ENCODE measurements at places on chromosomes 12 and 14.

DNA sequence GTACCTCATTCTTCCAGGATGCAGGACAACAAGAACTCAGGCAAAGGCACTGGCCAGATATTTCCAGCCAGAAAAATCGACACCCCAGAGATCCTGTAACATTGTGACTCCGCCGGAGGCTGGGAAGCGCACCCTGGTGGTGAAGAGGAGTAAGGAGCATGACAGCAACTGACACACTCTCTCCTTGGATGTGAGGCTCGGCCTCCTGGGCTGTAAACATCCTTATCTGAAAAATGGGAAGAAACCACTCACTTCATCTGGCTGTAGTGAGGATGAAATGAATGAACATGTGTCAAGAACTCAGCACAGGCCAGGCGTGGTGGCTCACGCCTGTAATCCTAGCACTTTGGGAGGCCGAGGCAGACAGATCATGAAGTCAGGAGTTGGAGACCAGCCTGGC, 27.5 kb downstream of the TCHP start:
- DNase-seq = peak; percentile 42

- no peak for DNase-seq
Observed at GRCh38 chr12:64034901-64035576, 187.1 kb downstream of the KICS2 start.

GRCh38 chr12:100995771-100996170, 201.2 kb downstream of the ANO4 start:
- DNase-seq = no peak

GRCh38 chr12:119020406-119021360, 39.3 kb downstream of the SRRM4 start:
- DNase-seq = no peak

GRCh38 chr12:104291867-104292524, 11.5 kb upstream of the EID3 start:
- DNase-seq = no peak

GRCh38 chr14:51744372-51745130, 92.8 kb downstream of the FRMD6 start:
- no peak for DNase-seq

DNA sequence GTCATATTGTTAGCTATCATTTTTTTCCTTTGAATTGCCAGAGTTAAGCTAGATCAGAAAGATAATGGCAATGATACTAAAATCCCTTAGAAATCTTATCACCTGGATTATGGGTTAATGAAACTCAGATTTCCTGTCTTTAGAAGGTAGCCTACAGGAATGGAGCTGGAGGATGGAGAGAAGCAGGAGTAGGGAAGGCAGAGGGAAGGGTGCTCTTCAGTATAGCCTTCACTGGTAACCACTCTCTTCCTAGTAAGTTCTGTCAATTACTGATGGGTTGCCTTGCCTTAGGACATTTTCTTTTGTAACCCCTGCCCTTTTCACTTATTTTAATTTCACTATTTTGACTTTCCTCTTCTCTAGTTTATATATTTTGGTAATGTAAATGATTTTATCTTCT, 27.8 kb upstream of the ABCD2 start:
- no peak for DNase-seq

DNA sequence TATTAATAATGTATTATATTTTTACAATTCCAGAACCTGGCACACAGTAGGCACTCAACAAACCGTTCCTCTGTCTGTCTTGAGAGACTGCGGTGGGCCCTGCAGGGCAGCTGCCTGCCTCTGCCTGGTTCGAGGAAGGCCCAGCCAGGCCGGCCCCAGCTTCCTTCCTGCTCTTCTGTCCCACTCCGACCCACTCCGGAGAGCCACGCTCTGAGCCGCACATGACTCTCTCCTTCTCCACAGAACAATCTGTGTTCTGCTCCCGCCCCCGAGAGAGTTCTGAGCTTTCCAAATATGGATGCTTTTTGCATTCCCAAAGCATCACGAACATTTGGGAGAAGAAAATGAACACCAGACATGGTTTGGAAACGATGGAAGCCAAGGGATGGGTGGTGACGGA, 57.3 kb downstream of the TTC7B start:
- no peak for DNase-seq

GRCh38 chr14:73553845-73554244, 4.9 kb downstream of the HEATR4 start:
- no peak for DNase-seq

GRCh38 chr12:126033751-126034150, 968.5 kb downstream of the AACS start:
- DNase-seq = no peak

DNA sequence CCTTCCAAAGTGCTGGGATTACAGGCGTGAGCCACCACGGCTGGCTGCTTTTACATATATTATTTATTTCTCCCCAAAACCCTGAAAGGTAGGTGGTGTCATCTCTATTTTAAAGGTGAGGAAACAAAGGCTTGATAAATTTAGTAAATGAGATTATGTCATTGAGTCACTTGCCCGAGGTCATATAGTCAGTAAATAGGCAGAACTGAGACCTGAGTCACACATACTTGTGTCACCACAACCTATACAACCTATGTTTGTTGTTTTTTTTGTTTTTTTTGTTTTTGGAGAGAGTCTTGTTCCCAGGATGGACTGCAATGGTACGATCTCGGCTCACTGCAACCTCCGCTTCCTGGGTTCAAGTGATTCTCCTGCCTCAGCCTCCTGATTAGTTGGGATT, 12.8 kb downstream of the TSFM start:
- no peak for DNase-seq

DNA sequence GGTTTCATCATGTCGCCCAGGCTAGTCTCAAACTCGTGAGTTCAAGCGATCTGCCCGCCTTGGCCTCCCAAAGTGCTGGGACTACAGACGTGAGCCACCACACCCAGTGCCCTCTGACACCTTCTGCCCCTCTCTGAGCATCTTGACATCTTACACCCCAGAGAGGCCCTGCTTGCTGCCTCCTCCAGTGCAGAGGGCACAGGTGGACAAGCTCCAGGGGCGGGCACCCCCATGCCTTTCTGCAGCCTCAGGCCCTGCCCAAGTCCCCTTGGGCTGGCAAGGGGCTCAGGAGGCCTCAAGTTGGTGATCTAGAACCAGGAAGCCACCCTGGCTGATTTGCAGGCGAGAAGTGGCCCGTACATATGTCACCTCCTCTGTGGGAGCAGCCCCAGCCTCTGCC, 11.2 kb upstream of the SH2B3 start:
- no peak for DNase-seq

GRCh38 chr12:753611-754472, 1.5 kb downstream of the WNK1 start:
- DNase-seq = no peak

GRCh38 chr12:130301559-130301958, 36.1 kb upstream of the PIWIL1 start:
- no peak for DNase-seq

DNA sequence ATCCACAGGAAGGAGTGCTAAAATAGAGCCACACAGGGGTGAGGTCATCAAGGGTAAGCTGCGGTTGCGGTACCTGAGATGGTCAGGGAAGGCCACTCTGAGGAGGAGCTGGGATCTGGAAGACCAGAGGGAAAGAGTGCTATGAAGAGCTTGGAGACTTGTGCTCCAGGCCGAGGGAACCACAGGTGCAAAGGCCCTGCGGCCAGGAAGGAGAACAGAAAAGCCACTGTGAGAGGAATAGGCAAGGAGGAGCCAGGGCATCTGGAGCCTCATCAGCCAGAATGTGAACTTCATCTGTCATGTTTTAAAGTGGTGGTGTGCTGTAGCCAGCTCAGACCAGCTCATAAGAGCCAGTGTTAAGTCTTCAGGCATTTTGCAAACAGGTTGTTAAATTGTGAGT, 5.5 kb upstream of the CCDC197 start:
- no peak for DNase-seq

GRCh38 chr12:122870867-122871664, 24.9 kb downstream of the VPS37B start:
- DNase-seq = no peak

GRCh38 chr12:86711731-86712130, 455.5 kb upstream of the MGAT4C start:
- DNase-seq = no peak

DNA sequence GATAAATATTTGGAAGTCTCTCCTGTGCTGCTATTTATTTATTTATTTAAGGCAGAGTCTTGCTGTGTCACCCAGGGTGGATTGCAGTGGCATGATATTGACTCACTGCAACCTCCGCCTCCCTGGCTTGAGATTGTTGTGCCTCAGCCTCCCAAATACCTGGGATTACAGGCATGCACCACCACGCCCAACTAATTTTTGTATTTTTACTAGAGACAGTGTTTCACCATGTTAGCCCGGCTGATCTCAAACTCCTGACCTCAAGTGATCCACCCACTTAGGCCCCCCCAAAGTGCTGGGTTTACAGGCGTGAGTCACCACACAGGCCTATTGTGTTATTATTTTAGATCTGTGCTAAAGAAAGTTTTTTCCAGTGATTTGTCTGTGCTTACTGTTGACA, 225.2 kb downstream of the CCER1 start:
- no peak for DNase-seq

DNA sequence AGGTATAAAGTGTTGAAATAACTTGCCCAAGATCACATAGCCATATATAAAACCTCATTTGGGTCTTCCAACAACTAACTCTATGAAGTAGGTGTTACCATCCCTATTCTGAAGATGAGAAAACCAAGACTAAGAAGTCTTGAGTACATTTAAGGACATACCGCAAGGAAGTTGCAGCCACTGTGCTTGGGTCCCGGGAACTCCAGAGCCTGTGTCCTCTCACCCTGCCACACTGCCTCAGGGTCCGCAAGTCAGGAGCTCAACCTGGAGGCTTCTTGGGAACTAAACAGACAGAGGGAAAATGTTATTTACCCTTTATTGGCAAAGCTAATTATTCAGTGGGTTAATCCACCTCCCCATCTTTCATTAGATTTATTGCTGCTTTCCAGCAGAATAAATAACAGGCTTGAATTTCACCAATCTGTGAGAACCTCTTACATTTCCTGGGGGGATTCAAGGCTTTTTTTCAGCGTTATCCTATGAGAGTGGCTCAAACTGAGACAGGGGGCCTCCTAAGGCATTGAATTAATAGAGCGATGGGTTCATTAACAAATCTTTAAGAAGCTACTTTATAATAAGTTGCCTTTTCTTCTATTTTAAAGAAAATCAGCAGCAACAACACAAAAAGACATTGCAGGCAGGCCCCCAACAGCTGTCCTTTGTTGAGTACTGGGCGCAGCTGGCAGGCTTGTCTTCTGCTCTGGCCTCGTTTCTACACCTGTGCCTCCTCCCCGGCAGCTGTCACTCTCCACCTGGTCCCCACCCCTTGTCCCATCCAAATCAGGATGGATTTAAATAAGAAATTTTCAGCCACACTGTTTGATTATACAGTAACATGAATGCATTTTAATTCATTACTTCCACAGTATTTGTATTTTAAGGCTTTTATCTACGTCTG, 25.3 kb downstream of the PHLDA1 start:
- no peak for DNase-seq

GRCh38 chr14:45246691-45247090, 6.3 kb downstream of the MIS18BP1 start:
- no peak for DNase-seq

DNA sequence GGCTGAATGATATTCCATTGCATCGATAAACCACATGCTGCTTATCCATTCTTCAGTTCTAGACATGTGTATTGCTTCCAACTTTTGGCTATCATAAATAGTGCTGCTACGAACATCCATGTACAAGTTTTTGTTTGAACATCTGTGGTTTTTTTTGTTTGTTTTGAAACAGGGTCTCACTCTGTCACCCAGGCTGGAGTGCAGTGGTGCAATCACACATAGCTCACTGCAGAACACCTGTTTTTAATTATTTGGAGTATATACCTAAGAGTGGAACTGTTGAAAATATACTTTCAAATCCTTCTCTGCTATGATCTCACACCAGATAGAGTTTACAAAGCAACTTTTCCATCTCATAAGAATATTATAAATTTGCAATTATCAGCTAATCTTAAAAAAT, 124.2 kb downstream of the TTC7B start:
- DNase-seq = no peak

DNA sequence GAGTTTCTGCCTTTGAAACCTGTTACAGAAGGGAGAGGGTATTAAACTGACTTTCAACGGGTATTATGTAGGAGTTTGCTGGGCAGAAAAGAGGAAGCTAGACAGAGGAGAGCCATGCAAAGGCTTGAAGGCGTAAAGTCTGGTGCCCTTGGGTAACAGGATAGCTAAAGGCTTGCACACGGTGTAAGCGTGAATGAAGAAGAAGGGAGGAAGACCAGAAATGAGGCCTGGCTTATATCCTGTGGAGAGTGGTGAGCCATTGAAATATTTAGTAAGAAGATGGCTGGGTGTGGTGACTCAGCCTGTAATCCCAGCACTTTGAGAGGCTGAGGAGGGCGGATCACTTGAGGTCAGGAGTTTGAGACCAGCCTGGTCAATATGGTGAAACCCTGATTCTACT, 22.6 kb downstream of the SUDS3 start:
- no peak for DNase-seq

- no peak for DNase-seq
Observed at GRCh38 chr14:71662291-71662790, 269.9 kb upstream of the RGS6 start.

GRCh38 chr12:67042697-67043131, 226.4 kb upstream of the CAND1 start:
- peak; percentile 94 for DNase-seq

GRCh38 chr14:75371297-75371696, 56.5 kb upstream of the JDP2 start:
- DNase-seq = no peak

DNA sequence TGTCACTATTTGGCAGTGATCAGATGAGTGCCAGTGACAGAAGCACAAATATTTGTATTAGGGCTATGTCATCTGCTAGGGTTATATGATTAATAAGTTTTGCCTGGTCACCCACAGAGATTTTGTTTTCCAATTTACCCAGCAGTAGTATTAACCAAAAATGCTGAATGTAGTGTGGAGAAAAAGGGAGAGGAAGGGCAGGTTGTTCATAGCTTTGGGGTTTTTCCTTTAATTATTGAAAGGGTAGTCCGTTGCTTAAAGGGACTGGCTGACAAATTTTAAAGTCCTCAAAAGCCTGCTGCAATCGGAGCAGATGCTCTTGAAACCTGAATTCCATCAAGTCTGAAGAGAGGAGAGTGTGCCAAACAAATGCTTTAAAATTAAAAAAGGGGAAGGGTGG, 237.9 kb upstream of the CCDC196 start:
- no peak for DNase-seq

DNA sequence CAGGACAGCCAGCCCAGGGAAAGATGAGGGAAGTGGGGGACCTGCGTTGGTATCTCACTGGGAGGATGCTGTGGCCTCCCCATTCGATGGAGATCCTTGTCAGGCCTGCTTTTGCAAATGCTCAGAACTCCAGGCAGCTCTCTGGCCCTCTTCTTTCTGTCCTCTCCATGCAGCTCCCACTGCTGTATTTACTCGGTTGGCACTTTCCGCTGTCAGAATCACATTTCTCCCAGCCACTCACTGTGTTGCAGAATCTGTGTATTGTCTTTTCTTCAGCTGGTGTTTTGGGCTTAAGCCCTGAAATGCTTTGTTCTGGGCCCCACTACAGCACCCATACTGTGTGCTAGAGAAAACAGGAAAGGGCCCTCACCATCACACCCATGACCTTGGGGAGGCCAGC, 401.1 kb downstream of the RGS6 start:
- DNase-seq = no peak

GRCh38 chr14:87066221-87066817, 926.7 kb downstream of the GALC start:
- no peak for DNase-seq
